HepG2 (cell line): ENCODE measurements at places on chromosomes 7 and 10. TPM values are rescaled to one million over a fixed set of nuclear protein-coding genes. Genes with fewer than 3 reads are reported as not detected.

- no peak for DNase-seq
Measured at GRCh38 chr7:74284781-74285259, 4.4 kb upstream of the CLIP2 start.

- DNase-seq, result no peak
Measured at GRCh38 chr10:131746785-131747184, 154.0 kb upstream of the PPP2R2D start.

DNA sequence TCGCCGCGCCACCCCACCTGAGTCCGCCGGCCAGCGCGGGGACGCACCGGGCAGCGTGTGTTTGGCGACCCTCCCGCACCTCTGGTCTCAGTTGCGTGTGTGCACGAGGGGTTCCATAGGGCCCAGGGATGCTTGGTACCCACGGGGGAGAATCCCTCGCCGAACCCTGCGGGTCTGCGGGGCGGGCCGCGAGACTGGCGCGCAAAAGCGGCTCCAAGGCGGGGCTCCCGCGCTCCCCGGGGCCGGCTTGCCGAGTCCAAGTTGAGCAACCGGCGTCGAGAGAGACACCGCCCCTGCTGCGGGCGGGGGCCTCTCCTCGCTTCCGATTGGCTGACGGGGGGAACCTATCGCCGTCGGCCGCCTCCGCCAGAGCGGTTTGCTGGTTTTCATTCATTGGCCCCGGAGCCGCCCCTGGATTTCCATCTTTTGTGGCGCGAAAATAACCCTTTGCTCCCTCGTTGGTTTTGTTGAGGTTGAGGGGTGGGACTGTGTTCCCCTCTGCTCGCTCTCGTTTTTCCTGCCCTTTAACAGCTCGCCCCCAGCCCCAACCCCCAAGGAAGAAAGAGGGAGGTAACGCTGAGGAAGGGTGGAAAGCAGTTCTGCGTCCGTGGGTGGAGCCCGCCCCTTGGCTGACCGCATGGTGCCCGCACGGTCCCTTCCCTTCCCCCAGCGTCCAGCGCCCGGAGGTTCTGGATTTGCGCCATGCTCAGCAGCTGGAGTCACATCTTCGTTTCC is 4.0 kb upstream of the IGF2BP3 start:
- peak; percentile 96 for DNase-seq

DNA sequence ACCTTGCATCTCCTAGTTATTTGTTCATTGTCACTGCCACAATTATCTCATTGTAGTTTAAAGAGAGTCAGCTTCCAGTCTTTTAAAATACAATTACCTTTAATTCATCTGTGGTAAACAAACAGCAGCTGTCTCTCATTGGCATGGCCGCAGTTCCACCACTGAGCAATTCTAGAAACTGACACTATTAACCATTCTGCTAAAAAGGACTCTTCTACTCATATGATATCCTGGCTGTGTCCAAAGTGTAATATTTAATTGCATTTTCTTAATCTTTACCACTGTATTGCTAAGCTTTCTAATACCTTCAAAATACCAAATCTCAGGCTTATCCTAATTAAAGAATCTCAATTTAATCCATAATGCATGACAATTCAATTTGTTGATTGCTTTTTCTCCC is 639.0 kb downstream of the AUTS2 start:
- DNase-seq, result no peak

GRCh38 chr7:111105269-111105668 is 14.3 kb downstream of the LRRN3 start:
- DNase-seq, result no peak

The TRDMT1 gene
- total RNA-seq, result 3.0 and 6.1 TPM in 2 replicates

The ADCY1 gene
- 0.80 and 1.5 TPM in 2 replicates for total RNA-seq

The PDE1C gene
- not detected in 2 replicates for total RNA-seq

The CLDN3 gene
- 0.31 TPM in 1 of 2 replicates, not detected in the other for total RNA-seq

The TMEM139 gene
- total RNA-seq, result 7.8 and 7.9 TPM in 2 replicates

The GNAI1 gene
- 5.7 and 8.8 TPM in 2 replicates for total RNA-seq
